GM18507 (cell line): ENCODE measurements at places on chromosomes 5 and 9.

- DNase-seq = no peak
Observed at GRCh38 chr9:4397917-4398316, 92.4 kb upstream of the SLC1A1 start.

GRCh38 chr9:85331626-85332025 lies 410.1 kb downstream of the AGTPBP1 start:
- DNase-seq = no peak

- peak; percentile 62 for DNase-seq
Observed at GRCh38 chr5:76175051-76175666, 92.0 kb downstream of the SV2C start.

DNA sequence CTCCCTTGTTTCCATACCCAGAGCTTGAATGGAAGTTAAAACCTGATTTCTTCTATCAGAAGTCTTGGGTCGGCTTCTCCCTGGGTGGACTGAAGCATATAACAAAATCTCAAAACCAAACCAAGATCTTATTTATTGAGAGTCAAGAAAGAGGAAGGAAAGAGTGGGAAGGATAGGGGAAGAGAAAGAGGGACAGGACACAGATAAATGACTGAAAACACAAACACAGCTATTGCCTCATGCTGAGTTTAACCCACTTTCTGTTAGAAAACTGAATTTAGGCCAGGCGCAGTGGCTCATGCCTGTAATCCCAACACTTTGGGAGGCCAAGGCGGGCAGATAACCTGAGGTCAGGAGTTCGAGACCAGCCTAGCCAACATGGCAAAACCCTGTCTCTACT lies 92.9 kb downstream of the PALM2AKAP2 start:
- DNase-seq = no peak

GRCh38 chr9:77643871-77644270 lies 4.3 kb downstream of the GNA14 start:
- DNase-seq = no peak

- no peak for DNase-seq
Observed at GRCh38 chr5:147920420-147921030, 14.2 kb upstream of the C5orf46 start.

GRCh38 chr5:132826424-132827082 lies 3.9 kb downstream of the SHROOM1 start:
- DNase-seq = no peak

DNA sequence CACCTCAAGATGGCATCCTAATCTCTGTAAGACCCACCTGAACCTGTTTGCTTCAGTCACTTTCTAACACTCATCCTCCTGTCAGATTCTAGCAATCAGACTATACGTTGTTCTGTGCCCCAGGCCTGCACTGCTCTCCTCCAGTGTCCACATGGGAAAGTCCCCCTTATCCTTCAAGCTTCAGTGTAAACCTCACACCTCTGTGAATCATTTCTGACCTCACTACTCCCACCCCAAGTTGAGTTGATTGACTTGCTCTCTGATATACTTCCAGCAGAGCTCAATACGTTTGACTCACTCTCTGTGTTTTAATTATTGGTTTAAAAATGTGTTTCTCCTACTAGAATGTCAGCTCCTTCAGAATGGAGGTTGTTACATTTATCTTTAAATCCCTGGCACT lies 240.2 kb downstream of the FBXL17 start:
- no peak for DNase-seq
